Left lung (tissue), 14 donors: ENCODE measurements at places on chromosomes 11 and 22. TPM values are rescaled to one million over a fixed set of nuclear protein-coding genes. Genes with fewer than 3 reads are reported as not detected.
A peak's percentile ranks its signal among the peaks of the same experiment; 100 is the strongest.

GRCh38 chr22:29704528-29705285 lies 15.1 kb upstream of the CABP7 start:
- DNase-seq = peak; percentile 54

- no peak for DNase-seq
Observed at GRCh38 chr11:6455070-6455469, 14.3 kb upstream of the HPX start.

- DNase-seq = peak; percentile 28
Observed at GRCh38 chr11:3207526-3208189, 11.0 kb downstream of the MRGPRG start.

- DNase-seq = no peak
Observed at GRCh38 chr11:119738059-119738439, 9.0 kb upstream of the NECTIN1 start.

GRCh38 chr22:40314041-40314440 lies 32.3 kb upstream of the ADSL start:
- no peak for DNase-seq

DNA sequence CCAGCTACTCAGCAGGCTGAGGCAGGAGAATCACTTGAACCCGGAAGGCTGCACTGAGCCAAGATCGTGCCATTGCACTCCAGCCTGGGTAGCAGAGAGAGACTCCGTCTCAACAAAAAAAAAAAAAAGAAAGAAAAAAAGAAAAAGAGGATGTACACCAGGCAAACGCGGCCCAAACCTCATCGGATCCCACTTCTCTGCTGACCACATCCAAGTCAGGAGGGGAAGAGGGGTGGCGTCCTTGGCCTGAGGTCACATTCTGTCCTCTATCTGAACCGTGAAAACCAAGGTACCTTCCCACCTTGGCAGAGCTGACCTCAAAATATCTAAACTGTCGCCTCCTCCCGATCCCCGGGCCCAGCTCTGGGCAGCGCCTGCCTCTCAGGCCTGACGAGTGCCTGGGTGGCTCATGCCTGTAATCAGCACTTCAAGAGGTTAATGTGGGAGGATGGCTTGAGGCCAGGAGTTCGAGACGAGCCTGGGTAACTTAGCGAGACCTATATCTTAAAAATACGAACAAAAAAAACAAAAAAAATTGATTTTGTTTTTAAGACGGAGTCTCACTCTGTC lies 25.1 kb downstream of the RGL4 start:
- DNase-seq = no peak

Gene MGAT3
- 19.0 TPM for polyA plus RNA-seq

Gene KRTAP5-10
- not detected for polyA plus RNA-seq

DNA sequence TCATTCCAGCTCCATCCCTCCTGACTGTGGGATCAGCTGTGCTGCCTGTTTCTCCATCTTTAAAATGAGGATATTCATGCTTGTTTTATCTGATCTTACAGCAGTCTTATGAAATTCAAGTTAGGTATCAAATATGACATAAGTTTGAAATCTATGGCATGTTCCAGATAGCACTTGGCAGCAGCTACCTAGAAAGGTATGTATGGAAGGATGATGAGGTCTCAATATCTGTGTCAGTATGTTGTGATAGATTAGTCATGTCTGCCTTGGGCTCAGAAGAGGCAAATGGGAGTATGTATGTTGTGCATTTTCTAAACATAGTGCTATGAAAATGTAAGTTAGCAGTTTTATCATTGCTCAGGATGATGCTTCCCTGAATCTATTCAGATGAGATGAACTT lies 122.1 kb downstream of the NAV2 start:
- no peak for DNase-seq

DNA sequence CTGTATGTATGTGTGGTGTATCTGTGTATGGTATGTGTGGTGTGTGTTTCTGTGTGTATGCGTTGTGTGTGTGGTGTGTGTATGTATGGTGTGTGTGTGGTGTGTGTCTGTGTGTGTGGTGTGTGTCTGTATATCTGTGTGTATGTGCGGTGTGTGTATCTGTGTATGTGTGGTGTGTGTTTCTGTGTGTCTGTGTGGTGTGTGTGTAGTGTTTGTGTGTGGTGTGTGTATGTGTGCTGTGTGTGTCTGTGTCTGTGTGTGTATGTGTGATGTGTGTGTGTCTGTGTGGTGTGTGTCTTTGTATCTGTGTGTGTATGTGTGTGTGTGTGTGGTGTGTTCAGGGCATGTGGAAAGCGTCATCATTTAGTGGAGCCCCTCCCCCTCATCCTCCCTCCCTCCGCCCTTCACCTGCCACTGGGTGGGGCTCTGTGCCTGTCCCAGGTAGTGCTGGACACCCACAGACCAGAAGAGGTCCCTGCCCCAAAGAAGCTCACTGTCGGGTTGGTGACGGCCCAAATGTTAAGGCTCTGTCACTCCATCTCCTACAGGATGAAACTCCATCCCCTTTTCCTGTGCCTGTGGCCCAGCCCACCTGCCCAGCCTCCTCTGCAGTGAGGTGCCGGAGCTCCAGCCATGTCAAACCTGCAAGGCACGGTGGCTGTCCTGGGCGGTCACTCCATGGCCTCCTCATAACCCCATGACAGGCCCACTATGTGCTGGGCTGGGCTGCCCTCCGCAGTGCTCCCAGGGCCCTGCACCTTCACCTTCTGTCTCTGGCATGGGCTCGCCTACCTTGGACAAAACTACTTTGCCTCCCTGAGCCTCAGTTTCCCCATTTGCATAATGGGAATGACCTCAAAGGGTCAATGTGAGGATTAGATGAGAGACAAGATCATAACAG lies 23.4 kb upstream of the SHISAL1 start:
- no peak for DNase-seq

Gene GLB1L3
- 0.21 TPM for polyA plus RNA-seq

- no peak for DNase-seq
Observed at GRCh38 chr22:41564563-41564962, 3.8 kb downstream of the CSDC2 start.

DNA sequence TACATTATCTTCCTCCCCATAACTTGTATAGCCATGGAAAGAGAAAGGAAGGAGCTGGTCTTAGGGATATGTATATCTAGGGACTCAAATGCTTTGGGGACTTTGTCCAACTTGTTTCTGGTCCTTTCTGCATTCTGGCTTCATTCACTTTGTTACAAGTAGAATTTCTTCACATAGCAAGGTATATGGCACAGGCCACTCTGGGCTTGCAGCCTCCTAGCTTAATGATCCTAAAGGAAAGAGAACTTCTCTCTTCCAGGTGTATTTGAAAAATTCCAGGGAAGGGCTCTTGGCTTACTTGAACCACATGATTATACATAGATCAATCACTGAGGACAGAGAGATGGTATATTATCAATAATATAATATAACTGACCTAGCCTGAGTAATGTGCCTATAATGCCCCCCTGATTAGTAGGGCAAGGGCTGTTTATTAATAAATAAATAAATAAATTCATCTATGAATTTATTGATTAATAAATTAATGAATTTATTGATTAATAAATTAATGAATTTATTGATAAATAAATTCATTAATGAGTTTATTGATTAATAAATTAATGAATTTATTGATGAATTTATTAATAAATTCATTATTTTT lies 48.2 kb upstream of the CEP295 start:
- DNase-seq = no peak

DNA sequence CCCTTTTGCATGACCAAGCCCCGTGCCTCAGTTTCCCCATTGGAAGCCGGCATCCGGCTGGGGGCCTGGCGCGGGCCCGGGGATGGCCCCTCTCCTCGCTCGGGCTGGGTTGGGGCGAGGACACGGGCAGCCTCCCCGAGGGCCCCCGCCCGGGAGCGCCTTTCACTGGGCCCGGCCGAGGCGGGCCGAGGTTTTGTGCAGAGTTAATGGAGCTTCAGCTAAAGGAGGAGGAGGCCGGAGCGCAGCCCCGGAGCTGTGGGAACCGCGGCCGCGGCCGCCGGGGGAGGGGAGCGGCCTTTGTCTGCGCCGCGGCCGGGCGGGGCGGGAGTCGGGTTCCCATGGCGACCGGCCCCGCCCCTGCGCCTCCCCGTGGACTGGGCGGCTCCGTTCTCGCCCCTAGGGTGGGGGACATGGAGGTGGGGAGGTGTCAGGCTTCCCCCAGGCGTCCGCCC lies 1.4 kb upstream of the MAPK11 start:
- no peak for DNase-seq

DNA sequence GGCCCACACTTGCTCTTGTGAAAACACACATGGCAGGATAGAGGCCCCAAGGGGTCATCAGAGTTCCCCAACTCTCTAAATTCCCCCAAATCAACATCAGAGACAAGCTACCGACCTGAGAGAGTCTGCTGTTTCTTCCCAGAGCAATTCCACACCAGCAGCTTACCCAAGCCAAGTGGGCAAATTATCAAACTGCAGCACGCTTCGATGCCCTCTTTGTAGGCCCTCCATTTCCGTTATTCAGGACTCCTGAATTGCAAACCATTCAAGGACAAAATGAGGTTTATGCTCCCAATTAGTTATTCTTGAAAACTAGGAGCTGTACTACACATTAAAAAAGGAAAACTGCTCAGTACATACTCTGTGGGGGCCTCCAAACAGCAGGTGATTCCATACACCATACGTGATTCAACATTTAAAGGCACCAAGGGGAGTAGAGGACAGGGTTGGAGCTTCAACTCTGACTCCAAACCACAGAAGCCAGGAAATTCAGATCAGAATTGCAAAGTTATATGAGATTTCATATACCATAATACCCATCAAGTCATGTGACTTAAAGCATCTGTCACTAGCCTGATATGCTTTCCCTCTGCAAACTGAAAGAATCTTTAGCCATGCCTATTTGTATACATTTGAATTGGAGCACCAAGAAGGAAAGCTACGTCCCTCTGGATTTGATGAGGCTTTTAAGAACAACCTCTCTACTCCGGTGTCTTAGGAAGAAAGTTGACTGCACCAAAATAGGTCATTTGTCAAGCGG lies 234.8 kb downstream of the CADM1 start:
- no peak for DNase-seq

Gene TMPRSS4
- 3.8 TPM for polyA plus RNA-seq

Gene GAB2
- polyA plus RNA-seq = 19.8 TPM

DNA sequence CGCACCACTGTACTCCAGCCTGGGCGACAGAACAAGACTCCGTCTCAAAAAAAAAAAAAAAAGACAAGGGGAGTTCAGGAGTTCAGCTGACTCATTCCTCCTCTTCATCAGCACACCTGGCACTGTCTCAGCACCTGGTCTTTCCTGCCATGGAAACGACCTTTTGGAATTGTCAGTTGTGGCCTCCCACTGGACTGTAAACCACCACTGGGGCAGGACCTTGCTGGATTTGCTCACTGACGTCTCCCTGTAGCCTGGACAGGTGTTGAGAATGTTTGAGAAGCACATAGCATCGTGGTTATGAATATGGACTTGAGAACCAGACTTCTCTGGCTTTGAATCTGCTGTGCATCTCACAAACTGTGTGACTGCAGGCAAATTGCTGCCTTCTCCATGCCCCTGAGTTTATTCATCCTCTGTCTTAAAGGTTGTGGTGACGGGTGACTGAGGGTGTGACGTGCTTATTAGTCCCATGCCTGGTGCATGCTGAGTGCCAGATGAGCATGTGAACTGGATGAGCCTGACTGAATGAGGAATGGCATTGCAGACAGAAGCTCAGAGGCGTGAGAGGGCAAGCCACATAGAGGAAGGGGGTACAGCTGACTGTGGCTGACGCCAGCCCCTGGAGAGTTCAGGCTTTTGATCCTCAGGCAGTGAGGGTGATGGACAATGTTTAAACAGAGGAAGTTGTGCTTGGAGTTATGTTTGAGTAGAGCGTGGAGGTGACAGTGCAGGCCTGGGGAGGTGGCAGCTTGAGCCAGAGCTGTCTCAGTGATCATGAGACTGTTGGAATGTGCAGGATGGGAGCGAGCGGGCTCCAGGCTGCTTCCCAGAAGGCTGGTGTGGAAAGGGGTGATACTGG lies 12.7 kb downstream of the TOM1 start:
- DNase-seq = no peak

- no peak for DNase-seq
Observed at GRCh38 chr11:86058360-86058759, 10.5 kb downstream of the PICALM start.

Gene MMP27
- not detected for polyA plus RNA-seq

Gene NXPE2
- 0.36 TPM for polyA plus RNA-seq

GRCh38 chr11:32154275-32154674 lies 63.4 kb downstream of the RCN1 start:
- DNase-seq = no peak

DNA sequence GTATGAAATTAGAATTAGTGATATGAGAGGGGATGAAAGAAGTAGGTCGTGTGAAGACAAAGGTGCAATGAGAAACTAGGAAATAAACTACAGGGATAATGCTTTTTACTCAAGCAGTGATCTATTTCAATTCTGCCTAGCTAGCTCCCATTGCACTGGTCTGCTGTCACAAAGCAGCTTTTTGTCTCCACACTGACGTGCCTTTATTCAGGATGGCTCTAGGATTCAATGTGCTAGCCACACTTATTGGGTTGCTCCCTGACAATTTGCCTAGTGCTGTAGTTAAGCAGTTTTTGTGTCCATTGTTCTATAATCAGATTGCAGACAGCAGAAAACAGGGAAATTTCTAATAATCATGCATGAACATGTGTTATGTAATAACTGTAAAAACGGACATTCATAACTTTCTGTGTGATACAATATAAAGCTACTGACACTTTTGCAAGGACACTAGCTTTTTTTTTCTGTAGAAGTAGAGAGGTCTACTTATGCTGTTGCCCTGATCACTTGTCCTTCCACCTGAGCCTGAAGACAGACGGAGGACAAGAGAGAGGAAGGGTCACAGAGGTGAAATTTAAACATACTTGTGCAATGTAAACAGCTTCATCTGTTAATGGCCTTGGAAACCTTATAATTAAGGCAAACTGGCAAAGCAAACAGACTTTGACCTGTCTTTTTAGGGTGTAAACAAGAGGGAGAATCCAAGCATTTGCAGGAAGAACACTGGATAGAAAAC lies 269.6 kb downstream of the LRRC4C start:
- no peak for DNase-seq

Gene CCDC73
- polyA plus RNA-seq = 0.11 TPM

DNA sequence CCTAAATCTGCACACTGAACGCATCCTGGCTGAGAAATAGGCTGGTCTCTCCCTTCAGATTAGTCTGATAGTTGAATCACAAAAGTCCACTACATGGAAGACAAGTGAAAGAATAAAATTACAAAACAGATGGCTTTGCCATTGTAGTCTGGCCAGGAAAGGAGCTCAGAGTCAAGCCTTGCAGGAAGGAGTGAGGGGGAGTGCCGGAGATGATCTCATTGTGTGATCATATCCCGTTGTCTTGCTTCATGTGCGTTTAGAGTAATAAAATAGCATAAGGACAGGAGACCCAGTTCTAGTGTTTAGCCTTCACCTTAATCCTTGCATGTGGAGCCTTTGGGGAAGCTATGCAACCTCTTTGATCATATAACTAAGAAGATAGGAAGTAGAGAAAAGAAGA lies 666.7 kb upstream of the RAG2 start:
- no peak for DNase-seq
